Activated CD4-positive, alpha-beta memory T cell treated with anti-CD3 and anti-CD28 coated beads, Interleukin-2, amount 10 ng/mL, durations not matched to agents 7 days and 5 days (primary cell): ENCODE measurements at places on chromosomes 5 and 9.

DNA sequence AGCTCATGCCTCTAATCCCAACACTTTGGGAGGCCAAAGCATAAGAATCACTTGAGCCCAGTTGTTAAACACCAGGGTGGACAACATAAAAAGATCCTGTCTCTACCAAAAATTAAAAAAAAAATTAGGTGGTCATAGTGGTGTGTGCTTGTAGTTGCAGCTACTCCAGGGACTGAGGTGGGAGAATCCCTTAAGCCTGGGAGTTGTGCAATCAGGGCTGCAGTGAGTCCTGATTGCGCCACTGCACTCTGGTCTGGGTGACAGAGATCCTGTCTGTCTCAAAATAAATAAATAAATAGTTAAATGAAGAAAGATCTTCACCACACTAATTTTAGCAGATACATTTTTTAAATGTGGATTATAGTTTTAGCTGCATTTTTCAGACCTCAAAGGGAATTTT is 433.2 kb downstream of the MAT2B start:
- DNase-seq: no peak

DNA sequence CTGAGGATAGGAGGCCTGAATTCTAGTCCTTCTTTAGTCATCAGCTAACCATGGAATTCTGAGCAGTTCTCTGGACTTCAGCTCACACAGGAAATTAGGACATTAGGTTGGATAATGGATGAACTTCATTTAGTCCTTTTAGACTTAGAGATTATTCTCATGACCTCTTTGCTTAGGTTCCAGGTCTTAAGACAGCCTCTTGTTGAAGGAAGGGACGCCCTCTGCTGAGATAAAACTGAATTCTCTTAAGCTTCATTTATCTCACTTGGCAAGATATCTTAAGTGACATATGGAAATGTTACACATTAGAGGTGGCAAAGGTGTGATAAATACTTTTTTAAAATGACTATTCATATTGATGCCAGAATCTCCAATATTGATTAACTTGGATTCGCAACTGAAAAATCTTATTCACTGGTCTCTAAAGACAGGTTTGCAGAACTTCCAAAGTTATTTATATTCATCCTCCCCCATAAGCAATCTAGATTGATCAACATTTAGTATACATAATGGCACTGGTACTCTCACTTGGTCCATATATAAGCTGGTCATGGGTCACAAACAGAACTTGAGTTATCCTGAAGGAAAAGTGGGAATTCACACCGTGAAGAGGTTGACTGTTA is 16.9 kb upstream of the ZNF366 start:
- no peak for DNase-seq

DNA sequence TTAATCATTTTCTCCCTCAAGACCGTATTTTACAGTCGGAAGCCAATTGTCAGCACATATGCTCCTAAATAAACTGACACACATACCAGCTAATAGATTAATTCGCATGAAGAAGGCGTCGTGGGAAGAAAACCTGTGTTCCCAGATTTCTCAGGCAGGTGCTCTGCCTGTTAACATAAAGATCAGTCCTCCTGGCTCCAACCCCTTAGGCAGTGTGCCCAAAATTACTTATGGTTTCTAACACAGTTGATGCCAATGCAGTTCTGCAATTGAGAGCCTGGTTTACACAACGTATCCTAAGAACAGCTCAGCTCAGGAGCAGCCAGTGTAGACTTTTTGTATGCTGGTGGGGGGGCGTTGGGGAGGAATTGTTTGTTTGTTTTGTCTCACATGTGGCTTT is 208.3 kb downstream of the ENC1 start:
- no peak for DNase-seq

GRCh38 chr5:178388386-178389025 is 155.9 kb upstream of the PHYKPL start:
- DNase-seq: no peak

DNA sequence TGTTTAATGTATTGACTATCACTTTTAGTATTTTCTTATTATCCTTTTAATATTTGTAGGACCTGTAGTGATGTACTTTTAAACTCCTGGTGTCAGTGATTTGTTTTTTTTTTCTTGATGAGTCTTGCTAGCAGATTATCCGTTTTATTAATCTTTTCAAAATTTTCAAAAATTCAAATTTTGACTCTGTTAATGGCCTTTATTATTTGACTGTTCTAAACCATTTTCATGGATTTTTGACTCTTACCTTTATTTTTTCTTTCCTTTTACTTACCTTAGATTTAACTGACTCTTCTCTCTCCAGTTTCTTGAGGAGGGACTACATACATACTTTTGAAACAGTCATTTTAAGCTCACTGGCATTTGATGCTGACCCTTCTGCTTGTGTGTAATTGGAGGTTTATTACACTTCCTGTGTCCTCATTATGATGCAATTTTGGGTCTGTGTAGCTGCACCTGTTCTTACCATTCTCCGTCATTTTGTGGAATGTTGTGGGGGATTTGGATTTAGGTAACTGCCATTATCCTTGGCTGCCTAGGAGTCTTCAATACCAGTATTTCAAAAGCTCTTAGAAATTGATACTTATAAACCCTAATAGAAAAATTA is 32.0 kb upstream of the EXOC3 start:
- no peak for DNase-seq

DNA sequence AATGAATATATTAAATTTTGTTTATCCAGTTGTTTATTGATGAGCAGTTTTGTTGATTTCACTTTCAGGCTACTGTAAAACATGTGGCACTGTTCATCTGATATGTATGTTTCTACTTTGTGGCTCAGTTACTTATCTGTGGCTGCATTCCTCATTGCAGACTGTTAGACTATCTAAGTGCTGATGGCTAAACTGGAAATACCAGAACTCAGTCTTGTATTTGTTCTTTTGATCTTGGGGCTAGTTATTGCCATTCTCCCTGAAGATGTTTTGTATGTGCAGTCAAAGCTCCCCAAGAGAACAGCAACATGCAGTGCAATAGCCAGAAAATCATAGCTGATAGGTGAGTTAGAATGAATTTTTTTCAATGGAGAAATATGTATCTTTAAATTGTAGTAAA is 162.2 kb downstream of the GADD45G start:
- no peak for DNase-seq

- DNase-seq: no peak
These were observed 17.9 kb upstream of the PAM start for GRCh38 chr5:102737161-102737560.
